Mucosa of descending colon (tissue), 3 donors: ENCODE measurements at places on chromosomes 16 and 17. TPM values are rescaled to one million over a fixed set of nuclear protein-coding genes. Genes with fewer than 3 reads are reported as not detected.

COL1A1 gene
- 53.0 TPM for total RNA-seq

DNA sequence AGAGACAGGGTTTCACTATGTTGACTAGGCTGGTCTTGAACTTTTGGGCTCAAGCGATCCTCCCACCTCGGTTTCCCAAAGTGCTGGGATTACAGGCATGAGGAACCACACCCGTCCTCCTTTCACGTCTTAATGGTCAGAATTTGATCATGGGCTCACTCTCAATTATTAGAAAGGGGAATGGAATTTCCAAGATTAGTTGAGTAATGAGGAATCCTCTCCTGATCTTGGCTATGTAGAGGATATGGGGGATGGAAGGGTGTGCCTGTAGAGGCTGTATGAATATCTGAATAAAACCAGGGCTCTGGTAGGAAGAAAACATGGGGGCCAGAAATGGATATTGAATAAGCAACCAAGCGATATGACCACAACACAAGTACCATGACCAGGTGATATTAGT, 25.9 kb upstream of the SMURF2 start:
- no peak for DNase-seq

GRCh38 chr17:50365649-50366393, 7.2 kb downstream of the MRPL27 start:
- no peak for DNase-seq

- DNase-seq = no peak
These were observed 15.1 kb downstream of the SAMD14 start for GRCh38 chr17:50114849-50115357.

EXOC7 gene
- total RNA-seq = 142 TPM

- DNase-seq = no peak
These were observed 88.4 kb upstream of the CIBAR2 start for GRCh38 chr16:85200471-85201278.

NOTUM gene
- total RNA-seq = 0.13 TPM

DNA sequence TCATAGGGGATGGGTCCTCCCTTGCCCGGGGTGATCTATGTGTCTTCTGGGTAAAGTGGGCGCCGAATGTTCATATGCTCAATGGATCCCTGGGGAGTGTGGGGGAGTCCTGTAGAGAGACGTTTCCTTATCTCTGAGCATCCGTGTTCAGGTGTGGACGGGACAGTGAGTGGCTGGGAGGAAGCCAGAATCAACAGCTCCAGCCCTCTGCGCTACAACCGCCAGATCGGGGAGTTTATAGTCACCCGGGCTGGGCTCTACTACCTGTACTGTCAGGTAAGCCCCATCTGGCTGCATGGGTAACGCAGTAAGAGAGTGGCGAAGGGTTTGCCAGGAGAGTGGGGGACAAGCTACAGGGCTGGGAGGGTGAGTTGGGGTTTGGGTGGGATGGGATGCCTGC, 1.9 kb upstream of the TNFSF13 start:
- DNase-seq = peak; percentile 75

LUC7L3 gene
- 114 TPM for total RNA-seq

DNA sequence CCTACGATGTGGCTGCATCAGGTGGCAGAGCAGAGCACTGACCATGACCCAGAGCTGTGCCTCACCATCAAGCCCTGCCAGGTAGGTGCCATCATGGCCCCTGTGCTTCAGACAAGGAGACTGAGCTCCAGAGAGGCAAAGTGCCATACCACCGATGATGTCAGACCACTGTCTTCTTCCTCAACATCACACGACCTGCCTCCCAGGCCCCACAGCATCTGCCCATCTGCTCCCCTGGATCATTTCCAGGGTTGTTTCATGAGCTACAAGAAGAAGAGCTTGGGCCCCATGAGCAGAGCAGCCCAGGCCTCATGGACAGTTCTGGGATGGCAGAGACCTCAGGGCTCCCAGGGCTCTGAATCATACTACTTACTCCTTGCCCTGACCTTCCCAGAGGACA, 9.9 kb downstream of the XYLT1 start:
- no peak for DNase-seq

GRCh38 chr17:2302778-2303203, 794 bp downstream of the SMG6 start:
- peak; percentile 10 for DNase-seq

DNA sequence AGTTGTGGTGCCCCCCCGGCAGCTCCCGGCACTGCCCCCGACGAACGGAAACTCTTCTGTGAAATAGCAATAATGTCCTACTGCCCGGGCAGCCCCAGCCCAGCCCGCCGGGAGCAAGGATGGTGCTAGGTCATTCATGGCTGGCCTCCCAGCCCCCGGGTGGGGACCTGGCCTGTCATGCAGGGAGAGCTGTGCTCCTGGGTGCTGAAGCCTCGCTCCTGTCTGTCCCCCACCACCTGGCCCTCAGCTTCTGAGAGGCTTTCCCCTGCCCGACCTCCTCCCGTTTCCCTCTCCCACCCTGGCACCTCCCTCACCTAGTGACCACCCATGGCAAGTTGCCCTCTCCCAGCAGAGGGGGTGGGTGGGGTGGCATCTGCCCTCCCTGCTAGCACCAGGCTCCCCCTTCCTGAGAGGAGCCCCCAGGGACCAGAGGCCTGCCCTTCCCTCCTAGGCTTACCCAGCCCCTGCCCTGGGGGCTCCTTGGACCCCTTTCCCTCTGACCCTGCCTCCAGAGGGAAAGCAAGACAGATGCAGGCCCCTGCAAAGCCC, 13.5 kb downstream of the PAM16 start:
- DNase-seq = no peak

DNA sequence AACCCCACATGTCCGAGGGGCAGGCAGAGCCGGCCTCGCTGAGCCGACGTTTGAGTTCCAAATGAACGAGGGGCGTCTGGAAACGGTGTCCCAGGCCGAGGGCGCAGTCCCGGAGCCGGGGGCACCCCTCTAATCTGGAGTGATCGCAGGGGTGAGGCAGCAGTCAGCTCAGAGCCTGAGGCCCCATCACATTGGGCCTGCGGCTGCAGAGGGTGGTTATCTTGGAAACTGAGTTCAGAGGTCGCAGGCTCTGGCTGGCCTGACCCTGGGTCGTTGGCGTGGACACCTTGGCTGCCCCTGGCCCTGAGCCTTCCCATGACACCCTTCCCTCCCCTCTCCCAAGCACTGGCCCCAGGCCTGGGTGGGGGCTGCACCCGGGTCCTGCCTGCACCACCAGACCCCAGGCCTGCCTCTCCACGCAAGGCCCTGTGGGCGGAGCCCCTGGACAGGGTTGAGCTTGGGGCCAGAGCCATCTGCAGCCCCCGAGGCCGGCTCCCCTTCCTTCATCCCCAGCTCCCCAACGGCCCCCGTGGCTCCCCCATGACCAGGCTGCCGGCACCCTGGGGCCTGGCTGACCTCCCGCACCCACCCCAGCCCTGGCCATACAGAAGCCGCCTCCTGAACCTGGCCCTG, 45.6 kb downstream of the ZFPM1 start:
- DNase-seq = no peak

- no peak for DNase-seq
These were observed 22.2 kb upstream of the RIPOR1 start for GRCh38 chr16:67506468-67506867.

DNA sequence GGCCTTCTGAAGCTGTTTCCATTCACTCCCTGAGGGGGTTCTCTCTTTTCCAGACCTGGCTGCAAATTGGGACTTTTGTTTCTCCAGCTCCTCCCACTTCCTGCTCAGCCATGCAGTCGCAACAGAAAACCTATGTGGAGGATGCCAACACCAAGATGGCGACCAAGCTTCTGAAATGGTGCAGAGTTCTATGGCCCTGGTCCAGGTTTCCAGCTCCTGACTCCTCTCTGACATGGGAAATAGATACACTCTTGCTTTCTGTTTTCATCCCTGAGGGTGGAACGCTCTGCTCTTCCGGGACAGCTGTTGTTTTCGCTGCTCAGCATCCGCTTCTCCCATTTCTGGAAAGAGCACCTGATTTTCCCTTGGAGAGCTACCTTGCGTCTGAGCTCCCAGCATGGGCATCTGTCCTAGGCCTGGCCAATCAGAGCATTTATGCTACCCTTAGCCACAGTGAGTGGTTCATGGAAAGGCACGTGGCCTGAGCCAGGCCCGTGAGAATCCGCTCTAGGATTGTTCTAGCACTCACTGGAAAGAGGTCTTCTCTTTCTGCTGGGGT, 8.1 kb downstream of the GPRC5B start:
- DNase-seq = no peak

GRCh38 chr17:962670-963069, 16.9 kb downstream of the NXN start:
- DNase-seq = no peak

KCNJ16 gene
- 1.1 TPM for total RNA-seq

ITGA2B gene
- total RNA-seq = 0.79 TPM

GRCh38 chr16:78091419-78091818, 8.0 kb upstream of the WWOX start:
- no peak for DNase-seq

GRCh38 chr16:49195237-49195548, 86.4 kb downstream of the CBLN1 start:
- DNase-seq = no peak

DNA sequence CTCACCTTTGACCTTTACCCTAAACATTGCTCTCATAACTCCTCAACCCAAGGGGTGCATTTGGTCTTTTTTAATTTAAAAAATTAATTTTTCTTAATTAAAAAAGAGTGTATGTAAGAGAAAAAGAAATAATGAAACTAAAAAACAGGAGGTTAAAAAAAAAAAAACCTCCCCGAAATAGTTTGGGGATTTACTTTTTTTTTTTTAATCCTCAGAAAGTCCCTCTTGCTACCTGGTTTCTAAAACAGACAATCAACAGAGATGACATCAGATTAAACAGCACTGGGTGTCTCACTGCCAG, 301.3 kb downstream of the SOX9 start:
- no peak for DNase-seq

DNA sequence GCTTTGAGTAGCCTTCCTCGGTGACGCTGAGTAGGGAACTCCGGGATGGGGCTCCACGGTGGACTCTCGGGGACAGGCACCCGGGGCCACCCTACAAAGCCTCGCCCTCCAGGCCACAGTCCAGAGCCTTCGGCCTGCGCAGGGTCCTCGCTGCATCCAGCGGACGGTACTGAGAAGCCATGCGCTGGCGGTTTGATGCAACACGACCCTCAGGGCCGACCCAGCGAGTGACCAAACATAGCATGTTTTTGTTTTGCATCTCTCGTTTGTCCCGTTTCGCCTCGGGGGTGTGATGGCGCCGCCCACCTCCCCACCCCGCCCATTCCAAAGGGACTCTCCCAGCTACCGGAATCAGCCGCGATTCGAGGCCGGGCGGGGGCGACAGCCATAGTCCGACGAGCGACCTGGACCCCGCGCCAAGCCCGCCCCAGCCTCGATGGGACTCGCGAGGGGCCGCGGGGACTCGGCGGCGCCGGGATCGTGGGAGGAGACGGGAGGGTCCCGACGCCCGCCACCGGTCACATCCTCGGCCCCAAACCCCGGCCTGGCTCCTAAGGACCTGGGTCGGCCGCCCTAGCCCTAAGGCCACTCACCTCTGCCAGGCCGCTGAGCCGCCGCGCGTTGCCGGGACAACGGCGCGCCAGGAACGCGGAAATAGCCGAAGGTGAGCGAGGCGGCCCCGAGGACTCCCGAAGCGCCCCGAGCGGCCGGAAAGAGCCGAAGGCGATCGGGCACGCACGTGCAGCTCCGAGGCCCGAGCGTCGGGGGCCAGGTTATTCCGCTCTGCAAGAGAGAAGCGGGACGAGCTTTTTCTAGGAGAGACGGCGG, 1.6 kb downstream of the IFT140 start:
- peak; percentile 97 for DNase-seq
